Sigmoid colon (tissue), 7 donors: ENCODE measurements at places on chromosomes 7 and 10.

DNA sequence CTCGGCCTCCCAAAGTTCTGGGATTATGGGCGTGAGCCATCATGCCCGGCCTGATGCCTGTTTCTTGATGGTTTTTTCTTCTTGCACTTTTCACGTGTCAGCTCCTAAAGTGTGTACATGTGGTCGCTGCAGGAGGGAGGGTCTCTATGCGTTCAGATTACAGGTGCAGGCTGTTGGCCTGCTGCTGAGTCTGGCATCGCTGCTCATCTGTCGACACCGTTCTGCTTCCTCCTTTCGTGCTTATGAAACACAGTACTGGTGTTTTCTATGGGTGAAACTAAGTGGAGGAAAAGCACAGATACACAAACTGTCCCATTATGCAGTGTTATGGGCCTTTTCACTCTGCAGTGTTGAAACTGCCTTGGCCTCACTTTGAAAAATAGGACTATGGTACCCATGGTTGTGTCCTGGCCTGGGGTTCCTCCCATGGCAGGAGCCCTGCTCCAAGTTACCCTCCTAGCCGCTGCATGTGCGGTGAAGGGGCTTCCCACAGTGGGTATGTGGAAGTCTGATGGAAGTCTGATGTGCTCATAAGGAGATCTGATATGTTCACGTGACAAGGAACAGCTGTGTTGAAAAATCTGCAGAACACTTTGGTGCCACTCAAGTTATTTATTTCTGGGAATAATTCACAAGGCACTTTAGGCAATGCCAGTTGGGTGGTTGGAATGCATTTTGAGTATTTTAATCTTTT is 23.5 kb downstream of the OGDH start:
- no peak for DNase-seq

- peak; percentile 65 for DNase-seq
Measured at GRCh38 chr10:11355592-11355991, 255.9 kb downstream of the USP6NL start.

- DNase-seq, result no peak
Measured at GRCh38 chr7:50416527-50417182, 33.5 kb downstream of the FIGNL1 start.

DNA sequence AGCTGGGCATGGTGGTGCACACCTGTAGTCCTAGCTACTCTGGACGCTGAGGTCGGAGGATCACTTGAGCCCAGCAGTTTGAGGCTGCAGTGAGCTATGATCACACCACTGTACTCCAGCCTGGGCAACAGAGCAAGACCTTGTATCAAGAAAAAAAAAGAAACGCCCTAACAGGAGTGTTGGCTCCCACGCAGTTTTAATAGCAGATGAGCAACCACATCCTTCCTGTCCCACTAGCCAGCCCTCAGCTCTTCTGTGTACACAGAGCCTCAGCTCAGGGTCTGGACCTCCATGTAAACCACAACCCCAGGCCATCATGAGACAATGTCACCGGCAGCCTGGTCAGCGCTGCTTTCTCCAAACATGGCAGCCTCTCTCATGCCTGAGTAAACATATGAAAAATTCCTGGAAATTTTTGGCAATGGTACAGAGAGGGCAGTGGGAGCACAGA is 108.2 kb downstream of the PIP4K2A start:
- DNase-seq, result peak; percentile 73

GRCh38 chr7:33671531-33672262 is 233.6 kb upstream of the BMPER start:
- DNase-seq, result no peak

- peak; percentile 71 for DNase-seq
Measured at GRCh38 chr10:59337201-59337652, 25.1 kb downstream of the FAM13C start.
